ENCODE measurements at places on chromosomes 7 and 10. TPM values are rescaled to one million over a fixed set of nuclear protein-coding genes. Genes with fewer than 3 reads are reported as not detected.

Gene JCAD
- not detected for total RNA-seq

Gene MORN4
- total RNA-seq, result 3.9 TPM

Gene FAM25A
- not detected for total RNA-seq

Gene GIMAP7
- 29.5 TPM for total RNA-seq

Gene DLX6
- total RNA-seq, result not detected

Gene MNX1
- not detected for total RNA-seq

Gene CNPY1
- total RNA-seq, result not detected

Gene HMX3
- 0.45 TPM for total RNA-seq

Gene DOCK4
- total RNA-seq, result 0.32 TPM

Gene RBM17
- 284 TPM for total RNA-seq

Gene EN2
- not detected for total RNA-seq

Gene SPDYE11
- not detected for total RNA-seq

Gene ITPRID1
- total RNA-seq, result not detected

Gene TRIM74
- total RNA-seq, result not detected

Gene DNAJB12
- total RNA-seq, result 17.1 TPM

Gene CYP3A7
- not detected for total RNA-seq

Gene NPVF
- total RNA-seq, result not detected

Gene LHFPL3
- not detected for total RNA-seq

Gene GRM8
- not detected for total RNA-seq

Gene KCNH2
- total RNA-seq, result 0.29 TPM

Gene CDH23
- total RNA-seq, result 2.7 TPM

Gene OR9A2
- total RNA-seq, result not detected

Gene DNAJC2
- 48.9 TPM for total RNA-seq

Gene SCART1
- 2.9 TPM for total RNA-seq

Gene CH25H
- not detected for total RNA-seq

Gene PIP
- not detected for total RNA-seq

Gene SPDYE9
- total RNA-seq, result not detected

Measured in activated CD8-positive, alpha-beta T cell treated with anti-CD3 and anti-CD28 coated beads for 36 hours (primary cell).